Naive thymus-derived CD8-positive, alpha-beta T cell (primary cell): ENCODE measurements at places on chromosomes 2 and 18.
A peak's percentile ranks its signal among the peaks of the same experiment; 100 is the strongest.

- no peak for DNase-seq
Measured at GRCh38 chr2:43097644-43098408, 128.6 kb downstream of the ZFP36L2 start.

DNA sequence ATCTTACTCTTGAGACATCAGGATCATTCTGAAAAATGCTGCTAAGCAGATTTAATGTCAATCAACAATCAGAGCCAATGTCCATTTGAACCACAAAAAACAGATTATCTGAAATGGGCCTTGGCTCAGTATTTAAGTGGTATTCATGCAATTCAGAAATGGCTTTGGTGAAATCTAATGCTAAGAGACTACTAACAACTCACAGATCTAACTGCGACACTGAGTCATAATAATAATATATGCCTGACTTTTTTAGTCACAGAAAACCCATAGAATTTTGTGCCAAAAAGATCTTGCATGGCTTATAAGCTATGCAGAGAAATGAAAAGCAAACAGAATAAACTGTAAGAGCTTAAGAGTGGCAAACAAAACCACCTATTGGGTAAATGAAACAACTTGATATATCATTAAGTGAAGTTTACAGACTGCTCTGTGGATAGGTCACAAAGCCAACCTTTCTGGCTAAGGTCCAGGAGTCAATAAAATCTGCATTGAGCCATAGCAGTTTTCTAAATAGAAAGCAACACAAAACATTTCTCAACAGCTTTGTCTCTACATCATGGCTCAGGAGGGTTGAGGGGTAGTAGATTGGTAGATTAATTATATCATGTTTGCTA, 234.3 kb downstream of the LRATD1 start:
- no peak for DNase-seq

DNA sequence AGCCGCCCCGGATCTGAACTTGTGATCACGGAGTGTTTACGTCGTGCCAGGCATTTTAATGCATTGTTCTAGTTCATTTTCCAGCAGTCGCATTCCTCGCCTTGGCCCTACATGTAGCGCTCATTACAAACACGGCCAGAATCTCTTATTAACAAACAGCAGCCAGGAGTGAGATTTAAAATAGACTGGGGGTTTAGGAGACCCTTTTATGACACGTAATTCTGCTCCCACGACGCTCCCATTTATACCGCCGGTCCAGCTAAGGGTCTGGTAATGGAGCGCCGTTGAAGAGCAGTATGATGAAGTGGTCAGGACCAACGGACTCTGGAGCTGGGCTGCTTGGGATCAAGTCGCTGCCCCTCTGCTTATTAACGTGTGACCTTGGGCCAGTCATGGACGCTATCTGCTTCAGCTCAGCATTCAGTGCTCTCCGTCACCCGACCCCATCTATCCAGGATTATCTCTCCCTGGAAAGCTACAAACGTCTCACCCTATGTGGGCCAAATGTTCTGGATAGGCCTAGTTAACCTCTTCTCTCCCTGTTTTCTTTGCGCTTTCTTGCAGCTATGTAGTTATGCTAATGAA, 745 bp downstream of the MSH2 start:
- no peak for DNase-seq

GRCh38 chr18:8051453-8051852, 484.3 kb downstream of the PTPRM start:
- no peak for DNase-seq

DNA sequence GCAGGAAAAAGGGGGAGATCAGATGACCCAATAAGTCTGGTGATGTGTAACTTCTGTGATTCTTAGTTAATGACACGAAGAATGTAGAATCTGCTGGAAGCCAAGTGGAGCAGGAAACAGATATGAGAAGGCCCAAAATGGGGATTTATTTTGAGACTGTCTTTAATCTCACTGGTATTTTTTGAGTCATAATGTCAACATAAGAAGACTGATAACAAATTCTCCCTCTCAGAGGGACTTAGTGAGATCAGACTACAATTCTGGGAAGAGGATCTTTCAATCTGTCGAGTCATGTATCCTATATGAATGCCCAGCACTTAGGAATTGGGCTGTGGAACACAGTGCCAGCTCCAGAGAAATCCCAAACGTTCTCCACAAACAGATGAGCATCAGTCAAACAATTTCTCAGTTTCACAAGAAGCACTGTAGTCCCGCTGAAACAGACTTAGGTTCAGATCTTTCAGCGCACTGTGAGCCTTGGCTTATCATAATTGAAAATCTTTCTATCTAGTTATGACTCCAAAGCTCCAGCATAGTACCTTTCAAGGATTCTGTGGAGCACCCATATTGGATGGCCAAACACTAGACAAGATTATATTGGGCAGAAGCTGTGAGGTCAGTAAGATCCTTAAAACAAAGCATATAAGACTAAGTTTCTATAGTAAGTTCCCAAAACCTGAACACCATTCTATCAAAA, 738.2 kb downstream of the LRP1B start:
- no peak for DNase-seq

- no peak for DNase-seq
Measured at GRCh38 chr2:179861027-179861415, 391 bp downstream of the ZNF385B start.

GRCh38 chr18:63155910-63156773, 163.4 kb downstream of the BCL2 start:
- no peak for DNase-seq

GRCh38 chr18:78526923-78527711, 452.5 kb upstream of the SALL3 start:
- DNase-seq, result no peak

GRCh38 chr2:167190053-167190452, 301.8 kb downstream of the XIRP2 start:
- no peak for DNase-seq

DNA sequence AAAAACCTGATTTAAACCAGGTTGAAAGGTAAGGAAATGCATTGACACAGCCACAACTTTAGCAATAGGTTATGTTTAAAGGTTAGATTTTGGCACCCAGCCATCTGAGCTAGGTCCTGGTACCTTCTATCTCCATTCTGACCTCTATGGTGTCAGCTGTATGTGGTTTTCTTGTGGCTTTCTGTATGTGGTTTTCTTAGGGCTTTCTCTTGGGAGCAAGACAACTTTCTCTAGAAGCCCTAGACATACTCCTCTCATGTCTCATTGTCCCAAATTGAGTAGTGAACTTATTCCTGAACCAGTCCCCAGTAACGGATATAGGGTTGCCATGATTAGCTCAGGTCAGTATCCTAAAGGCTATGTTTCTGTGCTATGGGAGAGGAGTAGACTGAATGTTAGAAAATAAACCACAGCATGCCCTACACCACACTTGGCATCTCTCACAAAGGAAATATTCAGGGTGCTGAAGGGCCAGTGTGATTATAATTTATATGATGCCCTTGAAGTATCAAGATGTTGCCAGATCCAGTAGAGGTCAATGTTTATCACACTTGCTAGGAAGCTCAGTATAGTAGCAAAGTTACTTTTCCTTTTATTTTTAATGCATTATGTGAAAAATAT, 176.1 kb downstream of the CAPN13 start:
- no peak for DNase-seq

- no peak for DNase-seq
Measured at GRCh38 chr2:200587007-200587616, 1.3 kb downstream of the AOX1 start.

- no peak for DNase-seq
Measured at GRCh38 chr2:50953021-50953420, 78.9 kb downstream of the NRXN1 start.

- DNase-seq, result no peak
Measured at GRCh38 chr2:171136024-171136423, 24.7 kb downstream of the TLK1 start.

GRCh38 chr2:224286923-224287322, 115.0 kb downstream of the FAM124B start:
- DNase-seq, result no peak

DNA sequence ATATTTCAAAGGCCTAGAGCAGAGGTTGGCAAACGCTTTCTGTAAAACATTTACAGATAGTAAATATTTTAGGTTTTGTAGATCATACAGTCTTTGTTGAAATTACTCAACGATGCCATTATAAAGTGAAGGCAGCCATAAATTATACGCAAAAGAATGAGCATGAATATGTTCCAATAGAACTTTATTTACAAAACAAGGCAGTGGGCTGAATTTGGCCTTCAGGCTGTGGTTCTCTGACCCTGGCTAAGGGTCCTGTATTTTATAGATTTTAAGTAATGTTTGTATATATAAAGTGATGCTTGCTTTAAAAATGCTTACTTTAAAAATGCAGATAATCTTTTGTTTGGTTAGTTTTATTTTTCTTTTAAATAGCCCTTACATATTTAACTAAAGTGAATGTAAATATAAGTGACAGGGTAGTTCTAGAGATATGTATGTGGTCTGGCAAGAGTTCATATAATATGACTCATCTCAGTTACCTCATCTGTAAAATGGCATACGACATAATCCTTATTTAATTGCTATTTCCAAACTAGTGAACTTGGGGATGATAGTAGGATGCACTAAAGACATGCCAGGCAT, 51.7 kb upstream of the ATP5MC3 start:
- no peak for DNase-seq

- peak; percentile 45 for DNase-seq
Measured at GRCh38 chr2:233857511-233858141, 3.3 kb upstream of the HJURP start.

GRCh38 chr18:79720359-79720733, 40.7 kb downstream of the CTDP1 start:
- DNase-seq, result no peak

DNA sequence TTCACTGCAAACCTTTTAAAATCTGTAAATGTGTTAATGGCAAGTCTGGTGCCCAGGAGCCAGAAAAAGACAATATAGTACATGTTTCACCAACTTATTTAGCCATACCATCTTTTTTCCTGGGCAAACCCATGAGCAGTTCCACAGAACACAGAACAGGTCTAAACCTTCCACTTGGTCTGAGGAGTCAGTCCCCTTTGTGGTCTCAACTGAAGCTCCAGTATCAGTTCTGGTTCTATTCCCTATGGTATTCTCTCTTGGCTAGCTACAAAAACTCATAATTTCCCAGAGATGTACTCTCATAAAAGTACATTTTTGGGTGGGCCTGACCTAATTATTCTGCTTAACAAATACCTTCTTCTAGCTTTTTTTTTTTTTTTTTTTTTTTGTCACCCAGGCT, 31.2 kb downstream of the STK17B start:
- DNase-seq, result no peak

DNA sequence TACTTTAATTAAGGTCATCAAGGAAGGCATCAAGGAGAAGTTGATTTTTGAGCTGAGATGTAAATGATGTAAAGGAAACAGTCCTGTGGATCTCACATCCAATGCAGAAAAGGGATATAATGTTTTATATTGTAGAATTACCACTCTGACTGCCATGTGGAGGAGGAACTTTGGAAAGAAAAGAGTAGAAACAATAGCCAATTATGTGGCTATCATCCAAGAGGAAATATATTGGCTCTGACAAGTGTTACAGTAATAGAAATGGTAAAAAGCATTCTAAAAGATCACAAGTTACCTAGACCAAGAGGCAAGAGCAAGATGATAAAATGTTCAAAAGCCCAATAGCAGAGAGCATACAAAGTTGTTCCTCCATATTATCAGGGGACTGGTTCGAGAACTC, 26.8 kb downstream of the BARD1 start:
- no peak for DNase-seq

GRCh38 chr2:59233448-59233847, 992.3 kb upstream of the FANCL start:
- DNase-seq, result no peak

- DNase-seq, result no peak
Measured at GRCh38 chr2:26682155-26682554, 10.4 kb upstream of the KCNK3 start.

GRCh38 chr18:36899289-36899688, 70.4 kb downstream of the KIAA1328 start:
- DNase-seq, result no peak

DNA sequence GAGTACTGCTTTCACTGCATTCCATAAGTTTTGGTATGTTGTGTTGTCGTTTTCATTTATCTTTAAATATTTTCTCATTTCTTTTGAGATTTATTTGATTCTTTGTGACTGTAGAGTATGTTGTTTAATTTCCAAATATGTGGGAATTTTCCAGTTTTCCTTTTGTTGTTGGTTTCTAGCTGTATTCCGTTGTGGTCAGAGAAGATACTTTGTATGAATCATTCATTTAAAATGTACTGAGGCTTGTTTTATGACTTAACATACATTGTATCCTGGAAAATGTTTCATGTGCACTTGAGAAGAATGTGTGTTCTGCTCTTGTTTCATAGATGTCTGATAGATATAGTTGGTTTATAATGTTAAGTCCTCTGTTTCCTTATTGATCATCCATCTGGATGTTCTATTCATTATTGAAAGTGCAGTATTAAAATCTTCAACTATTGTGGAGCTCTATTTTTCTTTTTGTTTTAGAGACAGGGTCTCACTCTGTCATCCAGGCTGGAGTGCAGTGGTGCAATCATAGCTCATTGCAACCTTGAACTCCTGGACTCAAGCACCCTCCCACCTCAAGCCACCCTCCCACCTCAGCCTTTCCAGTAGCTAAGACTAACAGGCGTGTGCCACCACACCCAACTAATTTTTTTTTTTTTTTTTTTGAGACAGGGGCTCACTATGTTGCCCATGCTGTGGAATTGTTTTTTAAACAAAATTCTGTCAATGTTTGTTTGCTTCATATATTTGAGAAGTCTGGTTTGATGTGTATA, 96.8 kb downstream of the TAF4B start:
- no peak for DNase-seq

DNA sequence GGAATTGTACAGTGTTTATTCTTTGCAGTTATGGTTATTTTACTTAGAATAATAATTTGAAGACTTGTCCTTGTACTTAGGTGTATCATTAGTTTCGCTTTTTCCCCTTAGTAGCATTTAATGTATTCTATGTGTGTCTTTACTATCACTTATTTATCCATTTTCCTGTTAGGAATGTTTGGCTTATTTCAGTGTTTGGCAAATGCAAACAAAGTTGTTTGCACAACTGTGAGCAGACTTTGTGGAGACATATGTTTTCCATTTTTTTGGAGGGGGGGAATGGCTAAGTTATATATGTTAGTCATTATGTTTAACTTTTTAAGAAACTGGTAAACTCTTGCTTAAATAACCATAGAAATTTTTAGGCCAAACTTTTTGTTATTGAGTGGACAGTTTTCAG, 447.7 kb downstream of the SOX11 start:
- no peak for DNase-seq

- no peak for DNase-seq
Measured at GRCh38 chr18:73707035-73707434, 440.6 kb downstream of the FBXO15 start.

DNA sequence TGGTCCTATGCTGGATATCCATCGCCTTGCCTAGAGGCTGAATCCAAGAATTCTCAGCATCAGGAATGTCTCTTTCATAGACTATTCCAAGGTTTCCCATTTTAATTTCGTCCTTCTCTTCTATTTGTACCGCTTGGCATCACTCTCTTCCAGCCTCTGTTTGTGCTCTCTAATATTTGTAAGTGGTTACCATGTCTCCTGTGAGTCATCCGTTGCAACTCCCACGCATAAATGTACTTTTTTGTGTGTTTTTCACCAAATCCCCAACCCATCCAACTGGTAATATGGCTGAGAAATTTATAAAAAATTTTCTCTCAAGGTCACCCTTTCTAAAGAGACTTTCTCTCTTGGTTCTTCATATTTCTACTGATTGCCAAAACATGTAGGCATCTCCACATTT, 21.8 kb downstream of the COLEC12 start:
- no peak for DNase-seq

- DNase-seq, result peak; percentile 46
Measured at GRCh38 chr2:101223814-101224231, 28.9 kb upstream of the CNOT11 start.
